ENCODE measurements at places on chromosomes 4 and X.
A peak's percentile ranks its signal among the peaks of the same experiment; 100 is the strongest.

DNA sequence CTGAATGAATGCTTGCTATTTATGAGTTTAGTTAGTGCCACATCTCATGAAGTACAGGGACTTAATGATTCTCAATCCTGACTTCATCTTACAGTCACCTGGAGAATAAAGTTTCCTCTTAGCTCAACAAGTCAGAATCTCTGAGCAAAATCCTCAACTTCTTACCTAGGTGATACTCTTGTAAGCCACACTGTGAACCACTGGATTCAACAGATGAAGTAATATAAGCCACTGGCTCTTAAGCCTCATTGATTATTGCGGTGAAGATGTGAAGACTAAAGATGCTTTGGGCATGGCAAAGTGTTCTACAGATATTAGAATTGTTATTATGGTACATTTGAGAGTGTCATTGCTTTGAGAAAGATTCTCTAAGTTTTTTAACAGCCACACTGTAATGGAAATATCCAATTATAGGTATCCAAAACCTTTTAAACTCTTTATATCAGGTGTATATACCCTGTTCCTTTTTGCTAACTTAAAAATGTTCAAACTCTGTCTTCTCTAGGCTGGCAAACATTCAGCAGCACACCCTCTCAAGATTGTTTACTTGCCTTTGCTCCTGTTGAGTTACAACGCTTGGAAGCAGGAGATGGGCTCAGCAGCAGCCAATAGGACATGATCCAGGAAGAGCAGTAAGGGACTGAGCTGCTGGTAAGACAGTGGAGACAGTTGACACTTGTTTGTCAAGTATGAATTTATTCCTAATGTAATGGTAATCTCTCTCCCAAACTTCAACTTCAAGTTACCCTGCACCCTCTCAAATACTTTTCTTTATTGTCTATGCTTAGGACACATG is 43.4 kb downstream of the TET2 start:
- no peak for DNase-seq

- no peak for DNase-seq
These were observed 411.5 kb upstream of the FTHL17 start for GRCh38 chrX:31483336-31483735.

DNA sequence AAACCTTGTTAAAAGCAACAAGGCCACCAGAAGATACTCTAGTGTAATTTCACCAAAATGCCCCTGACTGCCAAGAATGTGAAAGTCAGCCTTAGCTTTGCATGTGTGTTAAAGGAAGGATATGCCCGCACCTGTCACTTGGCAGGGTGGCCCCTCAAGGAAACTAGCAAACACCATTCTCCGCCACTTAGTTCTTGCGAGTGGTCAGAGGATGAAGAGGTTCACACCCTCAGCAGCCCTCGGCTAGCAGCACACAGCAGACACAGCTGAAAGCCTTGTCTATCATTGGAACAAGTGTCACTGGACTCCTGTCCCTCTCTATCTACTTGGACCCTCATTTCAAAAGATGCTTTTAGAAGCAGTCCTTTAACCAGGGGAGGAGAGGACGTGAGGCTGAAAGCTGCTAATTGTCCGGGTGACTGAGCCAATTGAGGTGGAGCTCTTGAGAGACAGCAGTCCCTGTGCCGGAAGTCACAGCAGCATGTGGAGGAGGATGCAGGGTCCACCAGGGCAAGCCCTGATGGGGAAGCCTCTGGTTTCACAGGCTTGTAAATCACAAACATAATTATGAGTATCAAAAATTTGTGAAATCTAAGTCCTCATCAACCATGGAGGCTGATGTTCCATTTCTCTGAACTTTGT is 18.0 kb downstream of the HHIP start:
- no peak for DNase-seq

DNA sequence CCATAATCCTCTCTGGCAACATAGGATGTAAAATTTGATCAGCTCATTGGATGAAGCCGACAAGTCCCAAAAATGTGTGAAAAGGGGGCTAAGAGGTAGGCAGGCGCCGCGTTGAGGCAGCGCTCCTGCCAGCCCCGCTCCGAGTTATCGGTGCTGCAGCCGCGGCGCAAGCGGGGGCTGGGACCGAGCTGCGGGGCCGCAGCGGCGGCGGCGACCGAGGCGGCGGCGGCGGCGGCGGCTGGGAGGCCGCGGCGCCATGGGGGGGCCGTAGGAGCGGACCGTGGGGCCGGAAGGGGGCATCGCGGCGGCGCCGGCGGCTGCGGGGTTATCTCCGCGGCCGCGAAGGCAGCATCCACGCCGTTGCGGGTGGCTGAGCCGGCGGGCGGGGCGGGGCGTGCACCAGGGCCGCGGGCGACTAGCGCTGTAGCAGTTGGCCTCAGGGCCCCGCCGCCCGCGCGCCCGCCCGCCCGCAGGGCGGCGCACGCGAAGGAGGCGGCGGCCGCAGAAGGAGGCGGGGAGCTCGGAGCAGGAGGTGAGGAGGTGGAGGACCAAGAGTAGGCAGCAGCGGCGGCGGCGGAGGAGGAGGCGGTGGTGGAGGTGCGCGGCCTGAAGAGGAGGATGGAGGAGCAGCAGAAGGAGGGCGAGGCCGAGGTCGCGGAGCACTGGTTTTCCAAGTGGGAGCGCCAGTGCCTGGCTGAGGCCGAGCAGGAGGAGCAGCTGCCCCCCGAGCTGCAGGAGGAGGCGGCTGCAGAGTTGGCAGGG is 126.0 kb upstream of the CXorf66 start:
- DNase-seq = peak; percentile 17

- DNase-seq = no peak
These were observed 188.8 kb upstream of the BMP3 start for GRCh38 chr4:80841587-80842281.

Measured in stimulated activated CD4-positive, alpha-beta T cell treated with anti-CD3 and anti-CD28 coated beads, Interleukin-12 subunit alpha, Interleukin-12 subunit beta, amount 100 ng/mL, for 24 hours (primary cell).